Activated CD8-positive, alpha-beta memory T cell treated with anti-CD3 and anti-CD28 coated beads for 1 hour (primary cell): ENCODE measurements at places on chromosomes 13 and 19.

- DNase-seq: no peak
Observed at GRCh38 chr13:51105046-51105445, 6.0 kb downstream of the C13orf42 start.

DNA sequence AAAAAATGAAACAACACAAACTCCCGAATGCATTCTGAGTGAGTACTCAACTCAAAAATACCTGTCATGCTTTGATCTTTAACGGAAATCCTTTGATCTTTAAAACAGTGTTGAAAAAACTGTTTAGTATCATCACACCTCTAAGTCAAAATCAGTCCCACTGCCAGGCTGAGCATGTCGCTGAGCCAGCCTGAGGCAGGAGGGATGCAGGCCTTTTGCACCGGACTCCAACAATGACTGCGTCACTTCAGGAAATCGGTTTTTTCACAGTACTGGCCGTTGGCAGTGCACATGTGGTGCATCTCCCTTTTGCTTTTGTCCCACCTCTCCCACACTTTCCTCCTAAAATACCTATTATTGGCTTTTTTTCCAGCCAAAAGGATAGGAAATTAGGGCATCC is 78.2 kb downstream of the SHISA2 start:
- no peak for DNase-seq

DNA sequence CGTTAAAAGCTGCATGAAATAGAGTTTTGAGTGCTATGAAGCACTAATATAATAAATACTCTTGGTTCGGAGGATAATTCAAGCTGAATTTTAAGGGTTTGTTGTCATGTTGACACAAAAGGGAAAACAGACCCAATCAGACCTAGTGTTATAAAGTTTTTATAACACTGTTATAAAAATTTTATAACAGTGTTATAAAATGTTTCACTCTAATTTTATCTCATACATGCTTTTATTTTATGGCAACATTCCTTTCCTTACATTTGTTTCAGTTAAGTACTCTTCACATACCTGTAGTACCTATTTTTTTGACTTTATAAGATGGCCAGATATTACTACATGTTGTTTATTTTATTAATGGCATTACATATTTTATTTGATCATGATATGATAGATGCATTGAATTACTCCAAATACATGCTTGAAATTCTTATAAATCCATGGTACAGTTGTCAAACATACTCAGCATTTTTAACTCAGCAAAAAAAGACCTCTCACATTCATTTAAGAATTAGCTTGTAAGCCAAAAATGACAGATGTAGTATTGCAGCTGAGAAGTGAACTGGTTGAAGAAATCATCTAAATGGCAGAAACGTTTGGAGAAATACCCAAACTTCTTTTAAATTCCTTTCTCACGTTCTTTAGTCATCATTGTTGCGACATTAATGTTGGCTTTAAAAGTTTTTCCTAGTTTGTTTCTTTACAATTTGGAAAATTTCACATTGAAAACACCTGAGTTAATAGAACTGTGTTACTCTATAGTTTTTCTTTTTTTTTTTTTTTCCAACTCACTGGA is 104.5 kb downstream of the PIBF1 start:
- no peak for DNase-seq

- no peak for DNase-seq
Observed at GRCh38 chr13:104404325-104404724, 1338.1 kb upstream of the SLC10A2 start.

DNA sequence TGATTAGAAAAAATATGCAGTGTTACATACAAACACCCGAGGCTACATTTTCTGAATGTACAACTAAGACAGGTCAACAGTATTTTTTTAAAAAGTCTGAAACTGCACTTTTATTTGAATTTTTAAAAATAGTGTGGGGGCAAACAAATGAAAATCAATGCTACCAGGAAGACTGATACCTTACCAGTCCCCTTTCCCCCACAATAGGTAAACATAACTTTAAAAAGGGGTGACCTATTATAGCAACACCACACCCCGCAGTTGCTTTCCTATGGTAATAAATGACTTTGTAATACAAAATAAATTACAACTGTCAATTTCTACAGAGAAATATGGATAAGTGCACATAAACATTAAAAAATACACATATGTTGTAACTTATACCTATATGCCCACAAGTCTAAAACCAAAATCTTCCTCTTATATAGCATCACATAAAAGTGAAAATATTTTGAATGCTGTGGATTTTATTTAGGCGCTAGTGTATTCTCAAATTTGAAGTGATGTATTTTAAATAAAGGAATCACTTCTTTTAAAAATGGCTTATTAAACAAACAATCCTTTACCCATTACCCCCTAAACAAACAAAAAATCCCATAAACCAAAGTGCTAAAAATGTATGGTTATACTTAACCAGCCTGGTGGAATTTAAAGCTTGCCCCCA is 63.1 kb downstream of the KCNRG start:
- no peak for DNase-seq

DNA sequence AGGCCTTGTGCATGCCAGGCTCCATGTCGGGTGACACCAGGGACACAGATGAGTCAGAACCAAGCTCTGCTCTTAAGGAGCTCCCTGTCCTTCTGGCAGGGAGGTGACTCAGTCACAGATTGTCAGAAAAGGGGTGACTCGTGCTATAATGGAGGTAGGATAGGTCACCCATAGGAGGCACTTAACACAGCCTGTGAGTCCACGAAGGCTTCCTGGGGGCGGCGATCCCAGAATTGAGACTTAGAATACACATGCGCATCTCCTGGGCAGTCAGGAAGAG is 19.6 kb downstream of the FUZ start:
- DNase-seq: no peak

DNA sequence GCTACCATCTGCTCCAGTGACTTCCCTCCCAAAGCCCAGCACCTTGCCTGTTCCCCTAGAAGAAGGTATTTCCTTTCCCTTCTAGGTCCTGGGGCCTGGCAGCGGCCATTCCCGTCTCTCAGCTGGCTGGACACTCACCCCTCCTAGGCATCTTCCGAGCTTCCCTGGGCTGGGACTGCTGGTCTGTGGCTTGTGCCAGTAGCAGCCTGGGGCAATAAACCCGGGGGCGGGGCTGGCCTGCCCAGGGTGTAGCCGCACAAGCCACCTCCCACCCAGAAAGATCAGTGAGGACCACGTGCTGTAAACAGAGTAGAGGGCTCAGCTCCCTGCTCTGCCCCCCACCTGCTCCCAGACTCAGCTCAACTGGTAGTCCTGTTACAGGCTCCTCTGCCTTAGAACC is 15.0 kb downstream of the LIPE start:
- no peak for DNase-seq

DNA sequence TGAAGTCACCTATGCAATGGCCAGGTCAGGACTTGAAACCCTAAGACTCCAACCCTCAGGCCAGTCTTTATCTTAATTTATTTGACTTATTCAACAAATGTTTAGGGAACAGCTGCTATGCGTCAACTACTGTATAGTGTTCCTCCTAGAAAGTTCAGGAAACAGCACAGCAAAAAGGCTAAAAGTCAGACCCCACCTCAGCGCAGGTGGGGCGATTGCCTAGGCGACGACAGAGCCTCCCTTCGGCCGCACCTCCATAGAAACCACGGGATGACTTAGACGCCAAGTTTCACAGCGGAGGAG is 502 bp downstream of the VRK3 start:
- no peak for DNase-seq
